ENCODE measurements at places on chromosomes 2 and 18.

DNA sequence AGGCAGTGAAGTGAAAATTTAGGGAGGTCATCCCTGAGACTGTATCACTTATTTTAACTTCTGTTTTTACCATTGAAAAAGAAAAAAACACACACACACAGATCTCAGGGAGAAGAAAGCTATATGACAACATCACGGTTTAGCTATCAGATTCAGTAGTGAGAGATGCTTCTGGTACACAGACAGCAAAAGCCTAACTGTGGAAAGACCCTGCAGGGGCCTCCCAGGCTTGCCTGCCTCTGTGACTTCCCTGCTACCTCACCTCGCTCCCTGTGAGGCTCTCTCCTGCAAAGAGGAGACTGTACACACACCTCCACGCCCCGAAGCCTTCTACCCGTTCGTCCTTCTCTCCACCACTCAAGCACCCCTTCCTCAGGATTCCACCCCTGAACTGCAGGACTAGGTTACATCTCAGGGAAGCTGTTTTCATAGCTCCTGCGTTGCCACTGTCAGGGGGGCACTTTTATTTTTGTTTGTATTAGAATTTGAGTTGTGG lies 86.3 kb downstream of the EPB41L3 start:
- no peak for DNase-seq

- no peak for DNase-seq
Observed at GRCh38 chr2:12787891-12788801, 71.4 kb downstream of the TRIB2 start.

DNA sequence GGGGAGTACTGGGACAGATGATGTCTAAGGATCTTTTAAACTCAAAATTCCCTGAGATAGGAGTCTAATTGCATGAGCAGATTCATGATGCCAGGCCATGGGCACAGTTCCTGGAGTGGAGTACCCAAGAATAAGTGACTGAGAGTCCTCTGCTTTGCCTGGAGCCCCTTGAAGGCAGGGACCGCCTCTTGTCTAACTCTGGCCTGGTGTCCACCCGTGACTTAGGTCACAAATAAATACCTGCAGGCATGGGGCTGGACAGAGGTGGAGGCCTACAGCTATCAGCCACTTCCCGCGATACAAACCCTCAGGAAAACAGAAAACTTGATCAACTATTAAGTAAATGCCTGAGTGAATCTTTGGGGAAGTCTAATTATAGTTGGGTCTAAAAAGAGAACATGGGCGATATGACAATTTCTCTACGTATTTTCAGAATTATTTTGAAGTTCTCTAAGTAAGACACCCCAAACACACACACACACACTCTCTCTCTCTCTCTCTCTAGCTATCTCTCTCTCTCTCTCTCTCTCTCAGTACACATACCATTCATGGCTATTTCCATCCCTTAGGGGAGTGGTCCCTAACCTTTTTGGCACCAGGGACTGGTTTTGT lies 1.8 kb upstream of the WIPF1 start:
- no peak for DNase-seq

- DNase-seq, result no peak
Observed at GRCh38 chr2:33292981-33293595, 183.4 kb upstream of the RASGRP3 start.

- no peak for DNase-seq
Observed at GRCh38 chr18:79868168-79868784, 70.5 kb downstream of the KCNG2 start.

- no peak for DNase-seq
Observed at GRCh38 chr2:11354363-11355154, 10.1 kb upstream of the ROCK2 start.

DNA sequence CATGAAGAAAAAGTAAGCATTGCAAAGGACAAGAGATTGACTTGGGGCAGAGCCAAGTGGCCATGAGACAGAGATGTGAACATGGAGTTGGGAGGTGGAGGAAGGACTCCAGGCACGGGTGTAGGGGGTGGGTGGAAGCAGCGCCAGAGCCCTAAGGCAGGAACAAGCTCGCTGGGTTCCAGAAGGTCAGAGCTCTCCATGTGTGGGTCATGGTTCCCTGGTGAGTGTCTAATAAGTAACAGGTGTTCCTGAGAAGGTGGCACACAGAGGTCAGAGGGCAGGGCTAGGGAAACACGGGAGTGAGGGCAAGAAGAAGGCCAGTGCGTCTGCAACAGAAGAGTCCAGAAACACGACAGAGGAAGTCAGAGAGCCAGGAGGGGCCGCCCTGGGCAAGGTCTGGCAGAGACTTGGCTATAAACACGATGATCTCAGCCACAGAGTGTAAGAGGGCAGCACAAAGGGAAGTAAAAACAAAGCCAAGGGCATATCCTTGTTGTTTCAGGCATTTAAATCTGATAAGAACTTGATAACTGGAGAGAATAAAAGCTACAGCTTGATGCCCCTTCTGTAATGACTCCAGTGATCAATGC lies 260.8 kb downstream of the TGIF1 start:
- no peak for DNase-seq

- no peak for DNase-seq
Observed at GRCh38 chr2:151265991-151266390, 4.3 kb upstream of the RBM43 start.

DNA sequence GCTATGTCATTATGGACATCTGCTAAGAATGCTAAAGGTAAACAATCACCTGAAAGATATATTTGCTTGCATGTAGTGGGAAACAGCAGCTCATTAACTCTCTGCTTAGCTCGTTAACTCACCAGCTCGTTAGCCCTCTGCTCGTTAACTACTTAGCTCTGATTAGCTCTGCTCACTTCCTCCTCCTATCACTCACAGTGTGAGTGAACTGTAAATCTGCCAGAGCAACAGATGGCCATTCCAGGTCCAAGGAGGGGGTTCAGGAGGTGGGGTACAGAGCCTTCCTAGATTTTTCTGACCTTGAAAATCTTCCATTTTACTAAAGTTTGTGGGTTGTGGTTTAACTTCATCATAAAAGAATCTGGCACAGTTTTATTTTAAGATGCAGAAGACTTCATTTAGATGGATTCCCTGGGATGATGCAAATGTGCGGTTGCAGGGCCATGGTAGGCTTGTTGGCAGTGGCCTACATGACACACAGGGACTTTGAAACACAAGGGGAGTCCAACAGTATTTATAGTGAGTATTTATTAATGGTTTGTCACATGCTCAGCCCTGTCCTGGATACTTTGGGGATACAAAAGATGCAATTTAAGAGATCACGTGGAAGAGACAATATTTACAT lies 1633.7 kb upstream of the CELF4 start:
- DNase-seq, result no peak

DNA sequence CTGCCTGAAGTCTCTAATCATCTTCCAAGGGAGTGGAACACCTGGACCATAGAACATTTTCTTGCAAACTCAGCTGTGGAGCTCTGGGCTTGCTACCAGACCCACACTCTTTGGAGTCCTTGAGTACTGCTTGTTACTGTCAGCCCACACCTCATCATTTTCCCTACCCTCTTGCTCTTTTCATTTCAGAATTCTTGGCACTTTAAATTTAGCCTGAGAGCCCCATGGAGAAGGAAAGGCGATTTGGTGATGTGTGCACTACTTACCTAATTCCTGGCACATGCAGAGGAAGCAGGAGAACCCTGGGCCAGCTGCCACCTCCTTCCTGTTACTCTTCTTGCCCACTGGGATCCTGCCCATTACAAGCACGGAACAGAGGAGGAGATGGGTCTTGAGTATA lies 31.7 kb downstream of the TMEM178A start:
- no peak for DNase-seq

DNA sequence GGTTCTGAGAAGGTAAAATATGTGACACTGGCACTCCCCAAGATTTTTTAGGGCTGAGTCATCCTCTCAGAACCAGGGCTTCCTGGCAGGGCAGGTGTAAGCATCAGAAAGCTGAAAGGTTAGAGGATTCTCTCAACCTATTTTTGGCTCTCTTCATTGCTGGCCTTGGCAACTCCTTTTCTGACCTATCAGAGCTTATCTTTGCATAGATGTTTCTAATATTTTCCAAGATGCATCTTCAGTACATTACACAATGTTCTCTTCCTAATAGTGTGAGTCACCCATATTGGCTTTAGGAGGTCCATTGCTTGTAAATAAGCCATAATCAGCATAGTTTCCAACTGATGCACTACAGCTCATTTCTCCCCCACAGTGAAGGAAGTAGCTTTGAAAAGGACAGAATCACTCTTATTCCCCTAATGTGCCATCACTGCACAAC lies 2008.4 kb upstream of the PIK3C3 start:
- no peak for DNase-seq

- DNase-seq, result no peak
Observed at GRCh38 chr2:27211241-27211942, 449 bp upstream of the ATRAID start.

GRCh38 chr2:263774-264492 lies at the start of gene SH3YL1:
TSS of gene SH3YL1 (minus strand) at chr2:264032. CDS start at chr2:263984, 48 bp downstream.
- DNase-seq, result no peak

GRCh38 chr2:134359367-134360081 lies 105.7 kb downstream of the MGAT5 start:
- no peak for DNase-seq

DNA sequence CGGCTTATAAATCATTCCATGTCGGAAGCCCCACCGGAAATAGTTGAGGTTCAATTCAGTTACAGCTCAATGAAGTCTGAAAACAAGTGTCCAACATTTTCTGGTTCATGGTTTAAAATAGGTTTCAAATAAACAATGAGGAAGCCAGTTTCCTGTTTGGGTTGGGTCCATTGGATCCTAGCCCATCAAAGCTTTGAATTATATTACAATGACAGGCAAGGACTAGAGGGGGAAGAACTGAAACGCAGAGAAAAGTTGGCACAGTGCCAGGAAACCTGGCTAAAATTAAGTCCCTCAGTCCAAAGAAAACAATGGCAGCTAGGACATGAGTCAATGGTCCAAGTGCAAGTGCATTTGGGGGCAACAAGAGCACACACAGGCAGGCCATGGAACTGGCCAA lies 32.0 kb downstream of the SLC14A1 start:
- DNase-seq, result no peak

GRCh38 chr2:241339839-241340630 lies 16.1 kb upstream of the FARP2 start:
- no peak for DNase-seq

GRCh38 chr2:233184669-233185068 lies 66.8 kb upstream of the ATG16L1 start:
- no peak for DNase-seq

- DNase-seq, result no peak
Observed at GRCh38 chr18:29749704-29750103, 1292.8 kb downstream of the DSC3 start.

DNA sequence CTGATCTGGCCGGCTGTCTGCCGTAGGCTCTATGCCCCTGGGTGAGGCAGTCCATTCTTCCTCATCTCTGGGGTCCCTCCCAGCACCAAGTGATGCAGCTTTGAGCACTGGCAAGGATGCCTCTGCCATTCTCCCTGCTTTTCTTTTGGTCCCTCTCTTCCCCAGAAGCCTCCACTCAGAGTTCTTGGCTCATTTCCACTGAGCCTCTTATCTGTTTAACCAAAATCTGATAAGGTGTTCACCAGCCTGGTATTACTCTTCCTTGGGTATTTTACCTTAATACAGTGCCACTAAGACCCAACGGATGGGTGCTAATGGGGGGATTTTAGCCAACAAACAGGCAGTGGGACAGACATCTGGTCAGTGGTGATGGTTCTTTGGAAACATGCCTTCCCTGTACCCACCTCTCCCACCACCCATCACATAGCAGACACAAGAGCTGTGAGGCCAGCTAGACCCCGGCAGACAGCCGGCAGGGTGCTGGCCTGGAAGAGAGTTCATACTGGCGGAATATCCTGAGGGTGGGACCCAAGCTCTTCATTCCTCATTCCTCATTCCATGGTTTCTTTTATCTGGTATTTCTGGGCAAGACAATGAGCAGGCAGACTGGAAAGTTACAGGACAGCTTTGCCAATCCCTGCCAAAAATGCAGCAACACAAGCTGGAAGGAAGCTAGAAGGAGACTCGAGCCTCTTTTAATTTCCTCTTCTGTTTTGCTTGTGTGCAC lies 34.6 kb downstream of the ZBTB7C start:
- DNase-seq, result no peak

GRCh38 chr2:64063454-64063853 lies 44.2 kb upstream of the VPS54 start:
- no peak for DNase-seq

- DNase-seq, result no peak
Observed at GRCh38 chr2:210686401-210686800, 130.0 kb downstream of the CPS1 start.

DNA sequence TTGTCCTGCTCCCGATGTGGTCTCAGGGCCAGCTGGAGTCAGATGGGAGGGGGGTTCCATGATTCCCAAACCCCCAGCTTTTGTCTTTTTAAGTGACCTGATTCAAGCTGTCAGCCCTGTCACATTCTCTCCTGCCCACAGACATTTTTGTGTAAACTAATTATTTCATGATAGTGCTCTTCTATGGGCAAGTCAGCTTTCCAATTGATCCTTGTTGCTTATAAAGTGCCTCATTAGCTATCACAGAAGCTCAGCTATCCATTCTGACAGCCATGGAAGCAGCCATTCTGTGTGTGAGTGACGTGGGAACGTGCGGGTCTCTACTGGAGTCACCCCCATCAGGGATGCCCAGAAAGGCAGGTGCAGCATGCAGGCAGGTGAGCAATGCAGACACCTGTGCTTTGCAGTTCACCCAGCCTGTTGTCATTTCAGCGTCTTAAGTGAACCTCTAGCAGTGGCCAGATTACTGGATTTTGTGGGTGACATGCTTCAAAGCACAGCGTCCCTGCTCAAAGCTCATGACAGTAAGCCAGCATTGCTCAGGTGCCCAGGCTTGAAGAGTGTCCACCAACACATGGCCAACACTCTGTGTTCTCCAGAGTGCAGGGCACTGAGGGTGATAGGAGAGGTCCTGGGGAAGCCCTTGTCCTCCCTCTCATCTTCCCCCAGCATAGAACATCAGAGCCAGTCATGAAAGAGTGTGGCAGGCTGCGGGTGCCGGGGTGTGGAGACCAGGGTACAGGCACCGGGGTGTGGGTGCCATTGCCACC lies 162.1 kb upstream of the SH3BP4 start:
- DNase-seq, result no peak

- DNase-seq, result no peak
Observed at GRCh38 chr18:3126457-3127097, 93.2 kb downstream of the MYOM1 start.

DNA sequence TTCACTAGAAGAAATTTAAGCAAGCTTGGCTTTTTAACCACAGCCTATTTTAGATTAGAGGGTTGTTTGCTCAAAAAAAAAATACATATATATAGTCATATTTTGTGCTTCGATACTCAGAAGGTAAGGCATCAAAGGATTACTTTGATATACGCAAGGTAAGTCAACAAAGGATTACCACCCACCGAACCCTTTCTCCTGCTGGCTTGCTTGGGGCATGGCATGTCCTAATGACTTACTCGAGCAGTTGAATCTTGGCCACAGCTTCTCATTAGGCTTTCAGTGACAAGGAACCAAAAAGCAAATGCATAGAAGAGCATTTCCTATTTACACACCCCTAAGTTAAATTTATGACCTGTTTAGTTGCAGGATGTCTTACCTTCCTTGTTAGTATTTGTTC lies 295.7 kb downstream of the AGAP1 start:
- no peak for DNase-seq

GRCh38 chr2:65429786-65430602 lies 2.4 kb downstream of the SPRED2 start:
- DNase-seq, result no peak

- DNase-seq, result no peak
Observed at GRCh38 chr18:21629089-21629832, 17.1 kb downstream of the SNRPD1 start.

Measured in memory B cell (primary cell).